ENCODE measurements at places on chromosomes 5 and 9.

DNA sequence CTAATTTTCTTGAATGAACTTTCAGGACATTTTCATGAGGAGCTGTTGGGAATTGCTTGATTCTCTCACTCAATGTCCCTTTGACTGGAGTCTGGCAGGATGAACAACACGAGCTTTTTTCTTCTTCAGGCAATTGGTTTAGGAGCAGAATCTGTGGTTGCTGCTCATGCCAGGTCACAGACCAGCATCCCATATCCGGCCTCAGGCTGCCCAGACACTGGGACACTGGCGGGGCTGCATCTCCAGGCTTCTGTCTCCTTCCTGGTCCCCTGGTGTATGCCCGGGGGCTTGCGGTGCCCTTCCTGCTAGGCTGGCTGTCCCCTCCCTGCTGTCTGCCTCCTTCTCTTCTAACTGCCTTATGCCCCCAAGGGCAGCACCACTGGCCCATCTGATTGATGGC lies 311.5 kb upstream of the DAP start:
- no peak for DNase-seq

DNA sequence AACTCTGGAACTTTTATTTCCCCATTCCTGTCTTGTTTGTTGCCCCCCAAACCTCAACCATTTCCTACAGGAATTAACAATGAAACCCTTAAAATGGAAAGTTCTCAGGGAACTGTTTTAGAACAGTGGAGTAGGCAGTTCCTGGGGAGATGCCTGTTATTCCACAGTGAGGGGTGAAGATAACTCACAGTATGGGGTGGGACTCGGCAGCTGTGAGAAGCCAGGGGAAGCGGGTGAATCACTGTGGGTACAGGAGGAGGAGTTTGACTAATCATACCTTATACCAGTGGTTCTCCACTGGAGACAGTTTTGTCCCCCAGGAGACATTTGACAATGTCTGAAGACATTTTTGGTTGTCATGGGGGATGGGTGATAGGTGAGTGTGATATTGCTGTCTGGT lies 36.9 kb upstream of the GLRA1 start:
- DNase-seq: no peak

- DNase-seq: no peak
Measured at GRCh38 chr5:73591102-73591695, 25.7 kb downstream of the UTP15 start.

GRCh38 chr5:134437847-134438581 lies 26.3 kb upstream of the CDKN2AIPNL start:
- DNase-seq: no peak

GRCh38 chr5:134088291-134088690 lies 26.2 kb upstream of the TCF7 start:
- DNase-seq: no peak

- no peak for DNase-seq
Measured at GRCh38 chr5:123428521-123429220, 5.5 kb upstream of the CEP120 start.

DNA sequence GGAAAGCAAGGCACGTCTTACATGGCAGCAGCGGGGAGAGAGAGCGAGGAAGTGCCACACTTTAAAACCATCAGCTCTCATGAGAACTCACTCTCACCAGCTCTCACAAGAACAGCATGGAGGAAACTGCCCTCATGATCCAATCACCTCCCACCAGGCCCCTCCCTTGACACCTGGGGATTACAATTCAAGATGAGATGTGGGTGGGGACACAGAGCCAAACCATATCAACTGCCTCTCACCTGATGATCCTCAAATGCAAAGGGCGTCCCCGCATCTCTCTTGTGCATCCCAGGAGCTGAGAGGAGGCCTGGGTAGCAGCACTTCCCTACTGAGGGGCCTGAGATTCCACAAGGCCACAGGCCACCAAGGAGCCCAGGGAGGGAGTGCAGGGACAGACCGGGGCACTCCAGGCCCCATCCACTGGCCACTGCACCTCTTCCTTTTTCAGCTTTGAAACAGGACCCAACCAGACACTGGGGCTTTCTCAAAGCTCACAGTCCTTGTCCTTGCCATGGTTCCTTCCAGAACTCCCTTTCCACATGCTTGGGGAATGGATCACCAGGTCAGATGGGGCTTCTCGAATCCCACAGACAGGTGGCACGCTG lies 54.5 kb upstream of the IL17B start:
- no peak for DNase-seq

GRCh38 chr5:56550227-56550626 lies 265.1 kb upstream of the MAP3K1 start:
- no peak for DNase-seq

DNA sequence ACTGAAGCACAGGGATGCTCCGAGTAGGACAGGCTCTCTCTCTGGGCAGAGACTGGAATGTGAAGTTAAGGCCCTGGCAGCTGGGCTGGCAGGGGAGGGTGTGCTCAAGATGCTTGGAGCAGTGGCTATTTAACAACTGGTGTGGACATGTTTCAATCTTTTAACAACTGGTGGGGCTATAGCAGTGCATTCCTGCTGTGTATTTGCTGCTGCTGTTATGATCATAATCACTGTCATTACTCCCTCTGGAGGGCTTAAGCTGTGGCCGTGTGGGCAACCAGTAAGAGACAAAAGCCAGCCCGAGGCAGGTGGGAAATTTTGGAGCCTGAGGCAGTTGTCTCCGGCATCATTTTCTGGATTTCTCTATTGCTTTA lies 33.3 kb upstream of the PTGS1 start:
- no peak for DNase-seq

GRCh38 chr5:102554082-102554481 lies 55.3 kb upstream of the SLCO6A1 start:
- no peak for DNase-seq

GRCh38 chr9:108677776-108678175 lies 178.0 kb downstream of the ACTL7B start:
- DNase-seq: no peak

DNA sequence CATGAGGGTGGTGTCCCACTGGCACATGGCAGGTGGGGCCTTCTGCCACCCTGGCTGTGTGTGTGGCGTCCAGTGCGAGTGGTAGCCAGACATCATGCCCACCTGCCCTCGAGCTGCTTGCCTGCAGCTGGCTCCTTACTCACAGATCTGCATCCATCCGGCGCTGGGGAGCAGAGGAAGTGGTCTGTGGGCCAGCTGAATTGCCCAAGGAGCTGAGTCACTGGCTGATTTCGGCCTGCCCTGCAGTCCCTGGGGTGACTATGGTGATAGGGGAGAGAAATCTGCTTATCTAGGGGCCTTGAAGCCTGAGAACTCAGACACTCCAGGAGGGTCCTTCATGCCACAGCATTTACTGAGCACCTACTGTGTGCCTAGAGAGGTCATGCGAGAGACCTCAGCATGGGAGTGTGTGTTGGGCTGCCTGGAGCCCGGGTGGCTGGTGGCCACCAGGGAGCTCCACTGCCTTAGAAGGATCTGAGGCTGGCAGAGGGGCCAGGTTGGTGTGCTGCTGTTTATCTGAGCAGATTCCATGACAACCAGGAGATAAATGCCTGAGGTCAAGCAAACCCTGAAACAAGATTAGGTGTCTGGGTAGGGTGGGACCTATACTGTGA lies 57.1 kb downstream of the SLC22A5 start:
- DNase-seq: no peak

DNA sequence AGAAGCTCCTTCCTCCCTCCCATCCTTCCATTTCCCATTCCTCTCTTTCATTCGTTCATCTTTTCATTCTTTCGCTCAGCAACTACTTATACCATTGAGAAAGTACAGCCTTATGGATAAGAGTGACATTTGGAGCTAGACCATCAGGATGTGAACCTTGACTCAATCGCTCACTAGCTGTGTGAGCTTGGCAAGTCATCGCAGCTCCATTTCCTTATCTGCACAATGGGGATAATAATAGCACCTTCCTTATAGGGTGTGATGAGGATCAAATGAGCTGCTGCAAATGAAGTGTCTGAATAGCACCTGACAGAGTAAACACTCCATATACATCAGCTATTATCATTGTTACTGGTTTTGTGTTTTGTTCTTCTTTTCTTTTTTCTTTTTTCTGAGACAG lies 28.1 kb upstream of the SYNPO start:
- no peak for DNase-seq

DNA sequence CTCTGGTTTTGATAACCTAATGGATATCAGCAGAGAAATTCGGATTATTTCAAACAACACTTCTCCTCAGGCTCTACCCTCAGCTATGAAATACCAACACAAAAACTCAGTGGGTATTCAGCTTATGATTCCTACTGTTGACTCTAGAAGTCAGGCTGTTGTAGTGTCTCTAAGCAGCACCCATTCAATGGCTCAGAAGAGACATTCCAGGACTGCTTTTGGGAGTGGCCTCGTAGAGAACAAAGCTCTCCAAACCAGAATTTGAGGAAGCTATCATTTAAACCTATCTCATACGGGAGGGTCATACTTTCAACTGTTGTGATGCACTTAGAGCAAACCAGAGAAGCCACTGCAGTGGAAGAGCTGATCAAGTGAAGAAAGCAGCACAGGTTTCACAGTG lies 34.1 kb downstream of the ETF1 start:
- no peak for DNase-seq

GRCh38 chr5:84436866-84437265 lies 52.2 kb upstream of the EDIL3 start:
- DNase-seq: no peak

- DNase-seq: no peak
Measured at GRCh38 chr5:133818031-133818431, 150.4 kb downstream of the C5orf15 start.

DNA sequence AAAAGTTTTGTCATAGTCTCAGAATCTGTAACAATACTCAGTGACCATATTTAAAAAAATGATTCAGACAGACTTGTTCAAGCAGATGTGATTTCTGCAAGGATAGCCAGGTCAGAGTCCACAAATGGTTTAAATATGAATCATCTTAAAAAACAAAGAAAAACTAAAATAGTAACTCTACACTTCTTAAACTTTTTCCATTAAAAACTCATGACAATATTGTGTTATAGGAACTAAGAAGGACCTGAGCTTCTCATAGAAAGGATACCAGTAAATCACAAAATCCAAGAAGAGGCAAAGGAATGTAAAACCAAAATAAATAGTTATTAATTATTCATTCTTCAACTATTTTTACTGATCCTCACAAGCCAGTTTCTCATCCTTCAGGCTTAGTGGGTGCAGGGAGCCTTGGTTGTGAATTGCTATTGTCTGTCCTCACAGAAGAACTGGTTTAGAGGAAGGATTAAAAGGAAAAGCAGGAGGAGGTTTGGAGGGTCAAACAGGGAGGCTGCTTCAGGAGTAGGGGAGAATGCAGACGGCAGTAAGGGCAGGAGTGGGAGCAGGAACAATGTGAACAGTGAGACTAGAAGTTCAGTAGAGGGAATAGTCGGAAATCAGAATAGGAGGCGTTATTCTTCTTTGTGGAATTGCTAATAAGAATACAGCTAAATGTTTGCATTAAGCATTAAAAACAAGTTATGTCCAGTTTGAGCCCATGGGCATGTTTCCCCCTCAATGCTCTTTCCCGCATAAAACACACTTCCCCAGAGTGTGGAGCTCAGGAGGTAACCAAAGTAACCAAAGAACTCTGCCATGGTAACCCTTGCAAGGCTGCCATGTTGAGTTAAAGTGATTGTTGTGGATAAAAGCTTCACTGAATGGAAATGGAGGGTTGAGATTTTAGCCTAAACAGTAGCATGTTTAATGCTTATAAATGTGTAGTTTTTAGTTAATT lies 110.7 kb downstream of the CCDC192 start:
- DNase-seq: no peak

GRCh38 chr9:73152953-73153352 lies 1.3 kb downstream of the ANXA1 start:
- DNase-seq: no peak

DNA sequence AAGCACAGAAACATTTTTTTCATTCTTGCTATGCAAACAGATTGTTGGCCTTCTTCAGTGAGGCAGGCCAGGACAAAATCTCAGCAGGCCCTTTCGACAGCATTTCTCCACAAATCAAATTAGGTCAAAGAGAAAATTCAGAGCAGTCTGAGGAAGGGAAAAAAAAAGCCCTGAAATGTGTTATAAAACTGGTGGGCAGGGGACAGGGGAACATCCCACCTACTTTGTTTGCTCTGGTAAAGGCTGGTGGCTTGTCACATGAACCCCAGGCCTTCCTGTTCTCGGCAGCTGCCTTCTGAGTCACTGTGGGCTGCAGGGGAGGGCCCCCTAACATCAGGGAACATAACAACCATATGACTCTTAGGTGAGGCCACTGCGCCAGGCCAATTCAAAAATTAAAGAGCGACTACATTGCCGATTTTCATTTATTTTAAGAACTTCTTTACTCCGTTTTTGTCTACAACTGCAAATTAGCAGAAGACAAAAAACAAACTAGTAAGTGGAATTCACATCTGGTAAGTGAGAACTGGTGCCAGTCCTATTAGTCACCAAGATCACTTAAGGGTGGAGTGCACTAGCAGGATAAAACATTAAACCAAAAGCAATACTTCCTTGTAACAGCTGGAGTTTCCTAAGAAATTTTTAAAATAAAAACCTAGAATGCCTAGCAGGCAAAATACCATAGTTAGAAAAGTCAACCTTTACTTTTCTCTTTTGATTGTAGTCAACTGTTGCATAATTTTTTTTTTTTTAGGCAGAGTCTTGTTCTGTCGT lies 46.2 kb upstream of the DENND4C start:
- DNase-seq: no peak

- DNase-seq: no peak
Measured at GRCh38 chr9:86285261-86285660, 2.9 kb upstream of the ISCA1 start.

DNA sequence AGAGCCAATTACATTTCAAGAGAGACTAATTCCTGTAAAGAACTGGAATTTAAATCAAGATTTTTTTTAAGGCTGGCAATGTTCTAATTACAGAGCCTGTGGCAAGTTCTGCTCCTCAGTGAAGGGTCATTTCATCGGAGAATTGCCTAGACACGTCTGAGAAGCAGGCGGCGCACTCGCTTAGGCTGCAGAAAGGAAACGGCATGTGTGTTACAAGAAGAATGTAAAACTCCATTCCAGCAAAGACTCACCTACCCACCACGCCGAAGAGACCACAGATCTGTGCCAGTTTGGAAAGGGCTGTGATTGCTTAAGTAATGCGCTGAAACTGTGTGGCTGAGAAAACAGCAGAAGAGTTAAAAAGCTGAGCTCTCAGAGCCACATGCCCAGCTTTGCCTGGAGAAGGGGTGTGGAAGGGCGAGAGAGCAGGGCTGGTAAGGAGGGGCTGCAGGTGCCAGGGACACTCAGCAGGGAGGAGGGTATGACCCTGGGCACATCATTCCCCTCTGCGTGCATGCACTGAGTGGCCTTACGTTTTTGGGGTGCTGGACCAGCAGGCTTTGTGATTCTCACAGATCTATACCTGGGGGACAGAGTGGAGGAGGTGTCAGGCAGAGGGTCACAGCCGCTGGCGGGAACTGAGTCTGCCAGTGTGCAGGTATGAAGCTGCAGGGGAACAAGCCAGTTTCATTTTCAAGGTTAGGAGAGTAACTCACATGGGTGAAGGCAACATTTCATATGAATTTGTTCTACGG lies 17.8 kb upstream of the SLC25A51 start:
- no peak for DNase-seq

DNA sequence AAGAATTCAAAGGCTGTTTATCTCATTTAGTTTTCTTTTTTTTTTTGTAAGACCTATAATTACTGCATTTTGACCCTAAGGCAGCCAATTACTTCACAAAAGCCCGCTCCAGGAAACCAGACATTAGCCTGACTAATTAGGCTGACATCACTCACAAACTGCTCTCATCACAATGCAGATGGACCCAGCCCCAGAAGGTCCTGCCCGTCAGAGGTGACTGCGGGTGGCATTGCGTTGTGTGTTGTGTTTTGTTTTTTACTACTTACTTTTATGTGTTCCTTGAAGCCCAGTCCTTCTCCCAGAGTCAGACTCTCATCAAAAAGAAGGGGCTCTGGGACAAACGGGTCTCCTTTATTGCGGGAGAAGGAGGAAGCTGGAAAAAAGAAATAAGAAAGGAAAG lies 172.2 kb downstream of the HSD17B3 start:
- no peak for DNase-seq

All from NCI-H187 (cell line).